Neuronal stem cell (in vitro differentiated cells): ENCODE measurements at places on chromosomes 5 and 9.
A peak's percentile ranks its signal among the peaks of the same experiment; 100 is the strongest.

DNA sequence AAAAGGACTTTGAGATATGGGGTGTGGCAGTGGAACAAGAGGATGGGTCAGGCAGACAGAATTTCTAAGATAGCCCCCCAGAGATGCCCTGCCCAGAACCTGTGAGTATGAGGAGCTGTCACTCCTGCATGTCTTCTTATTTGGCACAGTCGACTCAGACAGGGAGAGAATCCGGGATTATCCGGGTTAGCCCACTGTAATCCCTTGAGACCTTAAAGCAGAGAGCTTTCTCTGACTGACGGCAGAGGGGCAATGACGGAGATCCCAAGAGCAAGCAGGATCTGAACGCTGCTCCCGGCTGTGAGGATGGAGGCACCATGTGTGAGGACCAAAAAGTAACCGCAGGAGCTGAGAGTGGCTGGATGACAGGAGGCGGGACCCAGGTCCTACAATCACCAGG lies 8.8 kb upstream of the NHP2 start:
- H3K27ac ChIP-seq: no peak overlapping the region
- no peaks in the 10 kb centered on the region for H3K36me3 ChIP-seq
- DNase-seq: no peak
- H3K27me3 ChIP-seq: no peaks in the 10 kb centered on the region

- no peaks in the 10 kb centered on the region for H3K4me1 ChIP-seq
- no peaks in the 10 kb centered on the region for H3K27me3 ChIP-seq
- H3K27ac ChIP-seq: no peak overlapping the region
- no peaks in the 10 kb centered on the region for H3K36me3 ChIP-seq
- H3K4me3 ChIP-seq: no peak overlapping the region
Measured at GRCh38 chr5:75463726-75464125, 47.7 kb downstream of the CERT1 start.

GRCh38 chr5:135091286-135091685 lies 57.3 kb upstream of the PITX1 start:
- no peaks in the 10 kb centered on the region for H3K27me3 ChIP-seq
- H3K27ac ChIP-seq: no peak overlapping the region
- no peaks in the 10 kb centered on the region for H3K36me3 ChIP-seq

DNA sequence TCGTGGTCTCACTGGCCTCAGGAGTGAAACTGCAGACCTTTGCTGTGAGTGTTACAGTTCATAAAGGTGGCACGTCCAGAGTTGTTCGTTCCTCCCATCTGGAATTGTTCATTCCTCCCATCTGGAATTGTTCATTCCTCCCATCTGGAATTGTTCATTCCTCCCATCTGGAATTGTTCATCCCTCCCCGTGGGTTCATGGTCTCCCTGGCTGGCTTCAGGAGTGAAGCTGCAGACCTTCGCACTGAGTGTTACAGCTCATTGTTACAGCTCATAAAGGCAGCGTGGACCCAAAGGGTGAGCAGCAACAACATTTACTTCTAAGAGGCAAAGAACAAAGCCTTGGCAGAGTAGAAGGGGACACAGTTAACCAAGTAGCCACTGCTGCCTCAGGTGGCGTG lies 69.1 kb downstream of the GCNT1 start:
- no peak for DNase-seq
- H3K4me3 ChIP-seq: no peak overlapping the region
- H3K27me3 ChIP-seq: no peaks in the 10 kb centered on the region

- H3K4me3 ChIP-seq: no peak overlapping the region
- DNase-seq: no peak
- peaks cover 12% of the 10 kb centered on the region for H3K27me3 ChIP-seq
- H3K36me3 ChIP-seq: no peaks in the 10 kb centered on the region
- H3K27ac ChIP-seq: no peak overlapping the region
- H3K4me1 ChIP-seq: peaks cover 9% of the 10 kb centered on the region
Measured at GRCh38 chr5:1190837-1191239, 10.6 kb upstream of the SLC6A19 start.

GRCh38 chr9:98958271-98958984 lies 14.7 kb downstream of the COL15A1 start:
- peaks cover 2% of the 10 kb centered on the region for H3K4me1 ChIP-seq
- no peak overlapping the region for H3K27ac ChIP-seq
- no peaks in the 10 kb centered on the region for H3K36me3 ChIP-seq
- H3K4me3 ChIP-seq: no peak overlapping the region

DNA sequence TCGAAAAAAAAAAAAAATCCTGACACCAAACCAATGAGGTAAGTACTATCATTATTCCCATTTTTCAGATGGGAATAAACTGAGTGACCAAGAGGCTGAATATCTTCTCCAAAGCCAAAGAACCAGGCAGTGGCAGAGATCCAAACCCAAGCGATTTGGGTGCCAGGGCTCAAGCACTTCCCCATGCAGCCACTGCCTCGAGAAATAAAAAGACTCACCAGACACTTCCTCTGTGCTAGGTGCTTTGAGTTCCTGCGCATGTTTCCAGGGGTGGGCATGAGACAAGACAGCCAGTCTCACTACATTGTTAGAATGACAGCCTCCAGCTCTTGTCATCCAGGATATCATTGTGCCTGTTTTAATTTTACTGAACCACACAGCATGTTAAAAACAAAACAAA lies 2.3 kb upstream of the RPL26L1 start:
- H3K27ac ChIP-seq: no peak overlapping the region
- H3K4me1 ChIP-seq: peaks cover 3% of the 10 kb centered on the region
- no peak overlapping the region for H3K4me3 ChIP-seq
- H3K27me3 ChIP-seq: no peaks in the 10 kb centered on the region

GRCh38 chr9:100759215-100759614 lies 181.3 kb downstream of the CAVIN4 start:
- H3K27me3 ChIP-seq: no peaks in the 10 kb centered on the region
- H3K36me3 ChIP-seq: no peaks in the 10 kb centered on the region
- no peak for DNase-seq
- no peaks in the 10 kb centered on the region for H3K4me1 ChIP-seq
- no peak overlapping the region for H3K4me3 ChIP-seq

- H3K36me3 ChIP-seq: peaks cover 2% of the 10 kb centered on the region
- H3K4me1 ChIP-seq: peaks cover 3% of the 10 kb centered on the region
- no peaks in the 10 kb centered on the region for H3K27me3 ChIP-seq
Measured at GRCh38 chr9:113958556-113958955, 82.4 kb downstream of the ZNF618 start.

DNA sequence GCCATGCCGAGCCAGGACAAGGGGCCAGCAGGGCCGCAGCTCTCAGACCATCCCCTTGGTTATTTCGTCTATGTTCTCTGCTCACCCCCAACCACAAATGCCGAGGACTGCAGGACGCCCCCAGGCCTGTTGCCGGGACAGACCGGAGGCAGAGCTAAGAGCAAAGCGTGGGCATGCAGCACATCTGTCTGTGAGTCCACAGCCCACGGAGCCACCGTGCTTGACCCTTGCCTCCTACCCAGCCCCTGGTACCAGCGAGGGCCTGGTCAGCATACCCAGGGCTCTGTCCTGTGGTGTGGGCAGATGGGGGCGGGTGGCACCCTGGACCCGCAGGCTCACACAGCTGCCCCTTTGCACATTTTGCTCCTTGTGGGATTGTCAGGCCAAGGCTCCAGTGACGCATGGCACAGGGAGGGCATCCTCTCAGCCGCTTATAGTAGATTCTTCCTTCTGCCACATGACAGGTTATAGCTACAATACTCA lies 4.7 kb downstream of the BRD3 start:
- DNase-seq: no peak
- H3K27ac ChIP-seq: no peak overlapping the region
- peaks cover 5% of the 10 kb centered on the region for H3K36me3 ChIP-seq
- no peaks in the 10 kb centered on the region for H3K27me3 ChIP-seq
- H3K4me3 ChIP-seq: no peak overlapping the region

- no peak for DNase-seq
- no peak overlapping the region for H3K4me3 ChIP-seq
Measured at GRCh38 chr9:135248721-135249120, 161.3 kb downstream of the OLFM1 start.

- no peaks in the 10 kb centered on the region for H3K27me3 ChIP-seq
- no peak overlapping the region for H3K4me3 ChIP-seq
- H3K27ac ChIP-seq: no peak overlapping the region
- no peaks in the 10 kb centered on the region for H3K4me1 ChIP-seq
Measured at GRCh38 chr9:132260846-132261245, 93.9 kb downstream of the SETX start.

DNA sequence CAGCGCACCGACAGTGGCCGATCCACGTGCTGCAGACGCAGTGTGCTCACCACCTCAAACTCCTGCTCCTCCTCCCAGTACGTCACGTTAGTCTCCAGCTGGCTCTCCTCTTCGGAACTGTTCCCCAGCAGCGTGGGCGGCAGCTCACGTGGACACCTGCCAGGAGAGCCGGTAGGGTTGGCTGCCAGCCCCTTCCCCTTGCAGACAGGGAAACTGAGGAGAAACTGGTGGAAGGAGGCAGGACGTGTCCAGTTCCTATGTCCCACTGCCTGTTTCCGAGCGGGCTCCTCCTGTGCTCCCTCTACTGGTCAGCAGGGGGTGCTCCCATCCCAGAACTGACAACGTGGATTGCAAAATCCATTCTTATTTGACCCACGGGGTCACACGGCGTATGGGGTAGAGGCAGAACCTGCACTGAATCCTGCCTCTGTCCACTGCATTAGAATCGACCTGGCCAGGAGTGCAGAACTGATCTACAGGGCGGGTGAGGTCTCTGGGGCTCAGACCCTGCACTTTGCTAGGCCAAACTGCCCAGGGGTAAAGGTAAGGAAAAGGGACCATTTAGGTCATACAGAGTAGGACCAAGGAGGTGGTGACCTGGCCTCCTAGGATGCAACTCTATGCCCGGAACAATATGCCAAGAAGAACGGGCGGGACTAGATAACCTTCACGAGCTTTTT lies 25.7 kb downstream of the PDGFRB start:
- H3K27ac ChIP-seq: no peak overlapping the region
- DNase-seq: peak; percentile 62
- no peaks in the 10 kb centered on the region for H3K36me3 ChIP-seq

DNA sequence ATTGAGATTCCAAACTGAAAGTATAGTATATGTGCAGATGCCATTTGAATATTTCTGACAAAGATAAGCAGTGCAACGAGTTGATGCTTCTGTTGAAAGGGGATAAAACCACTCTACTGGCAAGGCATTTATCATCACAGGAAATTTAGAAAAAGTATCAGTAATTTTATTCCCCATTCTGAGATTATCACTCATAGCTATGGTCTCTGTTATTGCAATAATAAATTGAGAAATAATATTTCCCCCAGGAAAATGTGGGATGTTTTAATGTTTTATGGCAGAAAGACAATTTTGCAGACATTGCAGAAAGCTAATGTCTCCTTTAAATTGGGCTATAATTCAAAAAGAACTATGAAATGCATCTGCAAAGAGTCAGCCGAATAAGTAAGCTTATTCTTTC lies 1612.7 kb upstream of the ACO1 start:
- no peaks in the 10 kb centered on the region for H3K27me3 ChIP-seq
- H3K4me1 ChIP-seq: no peaks in the 10 kb centered on the region
- no peaks in the 10 kb centered on the region for H3K36me3 ChIP-seq
- no peak overlapping the region for H3K27ac ChIP-seq
- DNase-seq: no peak
- no peak overlapping the region for H3K4me3 ChIP-seq

GRCh38 chr9:114884787-114885452 lies 45.5 kb downstream of the TNFSF8 start:
- no peak overlapping the region for H3K4me3 ChIP-seq
- H3K4me1 ChIP-seq: peaks cover 3% of the 10 kb centered on the region
- H3K27ac ChIP-seq: no peak overlapping the region
- DNase-seq: no peak
- no peaks in the 10 kb centered on the region for H3K36me3 ChIP-seq
- no peaks in the 10 kb centered on the region for H3K27me3 ChIP-seq

GRCh38 chr5:4995014-4995413 lies 145.1 kb upstream of the ADAMTS16 start:
- H3K27ac ChIP-seq: no peak overlapping the region
- H3K36me3 ChIP-seq: no peaks in the 10 kb centered on the region
- no peak overlapping the region for H3K4me3 ChIP-seq
- DNase-seq: no peak

DNA sequence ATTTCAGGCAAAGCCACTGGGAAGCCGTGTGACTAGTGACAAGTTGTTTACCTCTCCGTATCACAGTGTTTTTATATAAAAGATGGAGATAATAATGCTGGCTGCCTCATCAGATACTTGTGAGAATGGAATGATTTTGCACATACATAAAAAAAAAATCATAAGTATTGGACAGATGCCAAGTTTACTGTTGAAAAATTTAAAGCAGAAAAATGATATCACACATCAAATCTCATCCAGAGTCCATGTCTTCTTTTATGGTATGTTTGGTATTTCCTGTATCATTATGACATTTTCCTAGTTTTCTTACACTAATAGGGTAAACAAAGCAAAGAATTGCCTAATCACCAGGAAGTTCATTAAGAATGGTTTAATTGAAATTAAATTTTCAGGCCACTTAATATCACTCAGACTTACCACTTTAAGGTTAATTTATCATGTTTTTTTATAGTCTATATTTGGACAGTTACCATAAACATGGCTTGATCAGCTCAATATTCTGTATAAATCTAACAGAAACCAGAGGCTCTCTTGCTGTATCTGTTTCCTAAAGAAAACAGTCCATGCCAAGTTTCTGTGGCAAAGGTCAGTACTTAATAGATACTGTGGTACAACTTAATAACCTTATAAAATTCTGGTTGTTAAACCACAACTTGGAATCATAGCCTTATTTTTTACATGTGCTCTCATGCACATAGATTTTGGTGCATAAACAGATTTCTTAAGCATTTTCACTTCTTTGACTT lies 656.5 kb upstream of the RIOK2 start:
- H3K27ac ChIP-seq: no peak overlapping the region
- H3K4me1 ChIP-seq: no peaks in the 10 kb centered on the region

GRCh38 chr5:72107131-72107900 lies at the start of gene MAP1B:
MAP1B (plus strand) TSS chr5:72107475; CDS start chr5:72107532, 57 bp downstream.
- peak; percentile 94 for DNase-seq
- H3K4me1 ChIP-seq: peaks cover 17% of the 10 kb centered on the region
- peak within 1 kb of the TSS; percentile 98 for H3K4me3 ChIP-seq

DNA sequence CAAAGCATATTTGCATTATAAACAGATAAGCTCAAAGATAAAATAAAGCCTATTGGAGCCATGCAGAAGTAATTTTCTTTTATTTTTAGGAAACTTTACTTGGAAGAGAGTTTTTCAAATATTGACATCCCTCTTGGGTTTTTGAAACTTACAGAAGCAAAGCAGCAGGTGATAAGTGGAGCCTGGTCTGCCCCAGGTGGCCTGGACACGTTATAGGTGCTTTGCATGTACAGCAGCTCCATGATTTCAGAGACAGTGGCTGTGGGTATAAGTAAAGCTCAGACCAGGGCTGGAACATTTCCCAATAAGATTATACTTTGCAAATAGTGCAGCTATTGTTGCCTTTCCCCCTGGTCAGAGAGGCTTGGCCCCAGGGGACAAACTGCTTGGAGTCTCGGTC lies 51.5 kb downstream of the CCDC192 start:
- no peak overlapping the region for H3K4me3 ChIP-seq
- H3K27ac ChIP-seq: no peak overlapping the region
- H3K36me3 ChIP-seq: no peaks in the 10 kb centered on the region
- H3K4me1 ChIP-seq: no peaks in the 10 kb centered on the region
- no peaks in the 10 kb centered on the region for H3K27me3 ChIP-seq
